Testis (tissue), 5 donors: ENCODE measurements at places on chromosomes 12 and 14. TPM values are rescaled to one million over a fixed set of nuclear protein-coding genes. Genes with fewer than 3 reads are reported as not detected.

GRCh38 chr12:62103748-62104147 lies 156.5 kb upstream of the USP15 start:
- DNase-seq = no peak

- DNase-seq = no peak
These were observed 123.0 kb downstream of the BCL11B start for GRCh38 chr14:99148861-99149610.

GRCh38 chr12:46661110-46661845 lies 164.5 kb downstream of the SLC38A4 start:
- peak; percentile 58 for DNase-seq

Gene PRB2
- 0.62 TPM for total RNA-seq

Gene HOXC11
- total RNA-seq = 1.1 TPM

DNA sequence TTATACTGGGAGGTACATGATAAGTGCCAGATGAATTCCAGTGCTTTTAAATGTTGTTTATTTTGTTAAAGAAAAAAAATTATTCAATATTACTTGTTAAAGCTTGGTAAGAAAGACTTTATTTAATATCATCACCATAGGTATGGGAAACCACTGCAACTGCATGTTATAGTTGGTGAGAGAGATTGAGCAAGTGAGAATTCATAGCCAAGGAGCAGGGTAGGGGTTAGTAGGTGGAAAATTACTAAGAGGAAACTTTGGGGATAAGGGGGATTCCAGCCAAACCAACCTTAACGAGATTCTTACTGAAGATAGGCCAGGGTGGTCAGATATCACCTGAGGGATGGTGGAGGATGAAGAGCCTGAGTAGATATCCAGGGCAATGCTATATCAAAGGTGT lies 38.4 kb downstream of the SLC16A7 start:
- no peak for DNase-seq

Gene PMEL
- 11.1 TPM for total RNA-seq

DNA sequence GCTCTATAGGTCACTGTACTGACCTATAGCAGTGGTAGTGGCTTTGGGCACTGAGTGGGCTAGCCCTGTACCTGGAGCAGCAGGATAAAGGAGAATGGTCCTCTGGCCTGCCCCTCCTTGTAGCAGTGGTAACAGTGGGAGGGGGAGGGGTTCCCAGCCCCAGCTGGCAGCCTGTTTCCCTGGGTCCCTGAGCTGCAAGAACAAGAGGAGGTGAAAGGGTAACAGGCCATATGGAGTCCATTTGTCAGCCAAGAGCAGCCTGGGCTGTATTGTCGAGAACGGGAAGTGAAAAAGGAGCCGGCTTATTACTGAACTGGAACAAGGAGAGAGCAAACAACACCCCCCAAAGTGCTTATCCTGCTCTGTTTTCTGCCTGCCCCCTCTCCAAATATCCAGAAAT lies 73.8 kb upstream of the SRSF5 start:
- DNase-seq = no peak
